Naive B cell (primary cell): ENCODE measurements at places on chromosomes 3 and 15.

- DNase-seq, result no peak
Observed at GRCh38 chr3:59963676-59964075, 913.9 kb upstream of the CFAP20DC start.

GRCh38 chr3:176510097-176510496 lies 687.2 kb downstream of the TBL1XR1 start:
- DNase-seq, result no peak

DNA sequence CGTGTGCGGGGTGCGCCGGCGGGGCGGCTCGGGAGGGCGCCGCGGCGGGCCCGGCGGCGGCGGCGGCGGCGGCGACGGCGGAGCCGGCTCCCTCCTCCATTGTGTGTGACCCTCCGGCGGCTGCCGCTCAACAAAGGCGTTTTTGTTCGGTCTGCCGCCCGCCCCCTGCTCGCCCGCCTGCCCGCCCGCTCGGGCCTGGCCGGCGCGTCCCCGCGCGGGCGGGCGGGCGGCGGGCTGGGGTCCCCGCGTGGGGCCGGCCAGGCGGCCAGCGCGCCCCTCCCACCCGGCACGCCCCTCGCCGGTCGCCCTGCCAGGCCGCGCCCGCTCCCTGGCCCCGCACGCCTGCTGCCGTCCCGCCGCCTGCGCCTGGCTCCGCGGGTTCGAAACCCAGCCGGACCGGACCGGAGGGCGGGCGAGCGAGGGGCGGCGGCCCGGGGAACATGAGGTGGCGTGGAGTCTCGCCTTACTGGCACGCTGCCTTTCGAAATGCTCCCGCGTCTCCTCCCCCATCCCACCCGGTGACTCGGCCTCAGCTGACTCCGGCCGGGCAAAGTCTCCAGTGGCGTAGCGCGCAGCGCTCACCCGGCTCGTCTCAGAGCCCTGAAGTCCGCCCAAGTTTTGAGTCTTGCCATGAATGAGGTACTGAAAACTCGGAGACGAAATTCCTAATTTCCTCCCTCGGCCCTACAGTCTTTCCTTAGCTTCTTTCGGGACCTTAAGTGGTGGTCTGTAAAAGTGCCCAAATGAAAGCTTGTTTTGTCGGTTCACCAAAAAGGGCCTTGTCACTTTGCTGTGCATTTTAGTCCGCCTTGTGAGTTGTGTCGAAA lies 588 bp downstream of the MAPK6 start:
- DNase-seq, result peak; percentile 66

- no peak for DNase-seq
Observed at GRCh38 chr3:39193391-39193790, 996 bp upstream of the XIRP1 start.

- no peak for DNase-seq
Observed at GRCh38 chr3:141746962-141747361, 8.9 kb downstream of the RNF7 start.

DNA sequence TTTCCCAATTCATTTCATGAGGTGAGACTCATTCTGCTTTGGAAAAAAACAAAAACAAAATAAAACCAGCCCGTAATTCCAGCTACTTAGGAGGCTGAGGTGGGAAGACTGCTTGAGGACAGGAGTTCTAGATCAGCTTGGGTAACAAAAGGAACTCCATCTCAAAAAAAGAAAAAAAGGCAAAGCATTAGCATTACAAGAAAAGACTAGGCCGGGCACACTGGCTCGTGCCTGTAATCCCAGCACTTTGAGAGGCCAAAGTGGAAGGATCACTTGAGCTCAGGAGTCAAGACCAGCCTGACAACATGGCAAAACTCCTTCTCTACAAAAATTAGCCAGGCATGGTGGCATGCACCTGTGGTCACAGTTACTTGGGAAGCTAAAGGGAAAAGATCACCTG lies 33.9 kb downstream of the TRPM7 start:
- DNase-seq, result no peak

- DNase-seq, result no peak
Observed at GRCh38 chr3:145133281-145133680, 1027.7 kb downstream of the PLOD2 start.

- DNase-seq, result no peak
Observed at GRCh38 chr15:100952566-100952965, 33.4 kb downstream of the LRRK1 start.

DNA sequence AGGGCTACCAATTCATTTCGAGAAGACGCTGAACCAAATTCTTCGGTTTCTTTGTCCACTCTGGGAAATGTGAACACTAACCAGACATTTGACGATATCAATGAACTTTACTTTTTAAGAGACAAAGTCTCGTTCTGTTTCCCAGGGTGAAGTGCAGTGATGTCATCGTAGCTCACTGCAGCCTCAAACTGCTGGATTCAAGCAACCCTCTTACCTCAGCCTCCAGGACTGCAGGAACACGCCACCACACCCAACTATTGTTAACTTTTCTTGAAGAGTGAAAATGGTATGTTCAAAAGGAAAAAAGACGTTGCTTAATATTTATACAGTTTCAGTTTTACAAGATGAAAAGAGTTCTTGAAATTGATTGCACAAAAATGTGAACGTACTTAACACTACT lies 30.6 kb downstream of the MB21D2 start:
- no peak for DNase-seq

GRCh38 chr3:138937690-138938055 lies 9.3 kb downstream of the FOXL2 start:
- DNase-seq, result no peak

- no peak for DNase-seq
Observed at GRCh38 chr3:51722362-51722761, 15.5 kb downstream of the GRM2 start.

DNA sequence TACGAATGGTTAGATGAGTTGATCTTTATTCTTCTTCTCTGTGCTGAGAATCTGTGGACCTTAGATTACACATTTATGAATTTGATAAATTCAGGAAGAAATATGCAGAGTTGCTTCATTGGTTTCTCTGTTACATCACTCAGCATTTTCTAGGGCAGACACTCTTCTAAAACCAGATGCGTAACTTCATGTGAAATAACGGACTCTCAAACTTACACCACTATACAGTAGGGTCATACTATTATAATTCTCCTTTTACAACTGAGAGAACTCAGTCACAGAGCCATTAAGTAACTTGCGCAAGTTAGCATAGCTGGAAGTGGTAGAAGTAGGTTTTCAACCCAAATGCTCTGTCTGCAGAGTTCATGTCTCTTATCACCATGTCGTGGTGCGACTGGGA lies 5.7 kb downstream of the TMEM207 start:
- no peak for DNase-seq

- no peak for DNase-seq
Observed at GRCh38 chr3:183497313-183497712, 58.2 kb downstream of the KLHL6 start.

GRCh38 chr15:90679959-90680358 lies 37.2 kb upstream of the BLM start:
- DNase-seq, result no peak

GRCh38 chr3:47333907-47334306 lies 46.9 kb upstream of the PTPN23 start:
- DNase-seq, result no peak

GRCh38 chr3:82342521-82342920 lies 581.1 kb upstream of the GBE1 start:
- no peak for DNase-seq

- DNase-seq, result no peak
Observed at GRCh38 chr3:177538048-177538749, 340.9 kb upstream of the TBL1XR1 start.

GRCh38 chr3:197730200-197730599 lies 6.5 kb downstream of the RUBCN start:
- DNase-seq, result no peak

DNA sequence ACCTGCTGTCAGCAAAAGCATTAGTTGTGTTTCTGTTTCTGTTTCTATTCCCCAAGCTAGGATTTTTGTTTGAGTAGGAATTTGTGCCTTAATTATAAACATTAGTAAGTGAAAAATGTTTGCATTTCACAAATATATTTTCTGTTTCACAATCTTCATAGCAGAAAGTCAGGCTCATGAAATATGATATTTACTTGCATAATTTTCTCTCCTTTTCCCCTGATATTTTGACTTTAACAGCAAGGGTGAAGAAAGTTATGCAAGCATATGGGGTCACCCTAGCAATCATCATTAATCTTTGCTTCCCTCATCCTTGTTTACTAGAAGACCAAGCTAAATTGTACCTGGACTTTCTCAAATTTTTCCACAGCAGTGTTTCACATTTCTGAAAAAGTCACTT lies 140.3 kb upstream of the SEMA6D start:
- DNase-seq, result no peak

DNA sequence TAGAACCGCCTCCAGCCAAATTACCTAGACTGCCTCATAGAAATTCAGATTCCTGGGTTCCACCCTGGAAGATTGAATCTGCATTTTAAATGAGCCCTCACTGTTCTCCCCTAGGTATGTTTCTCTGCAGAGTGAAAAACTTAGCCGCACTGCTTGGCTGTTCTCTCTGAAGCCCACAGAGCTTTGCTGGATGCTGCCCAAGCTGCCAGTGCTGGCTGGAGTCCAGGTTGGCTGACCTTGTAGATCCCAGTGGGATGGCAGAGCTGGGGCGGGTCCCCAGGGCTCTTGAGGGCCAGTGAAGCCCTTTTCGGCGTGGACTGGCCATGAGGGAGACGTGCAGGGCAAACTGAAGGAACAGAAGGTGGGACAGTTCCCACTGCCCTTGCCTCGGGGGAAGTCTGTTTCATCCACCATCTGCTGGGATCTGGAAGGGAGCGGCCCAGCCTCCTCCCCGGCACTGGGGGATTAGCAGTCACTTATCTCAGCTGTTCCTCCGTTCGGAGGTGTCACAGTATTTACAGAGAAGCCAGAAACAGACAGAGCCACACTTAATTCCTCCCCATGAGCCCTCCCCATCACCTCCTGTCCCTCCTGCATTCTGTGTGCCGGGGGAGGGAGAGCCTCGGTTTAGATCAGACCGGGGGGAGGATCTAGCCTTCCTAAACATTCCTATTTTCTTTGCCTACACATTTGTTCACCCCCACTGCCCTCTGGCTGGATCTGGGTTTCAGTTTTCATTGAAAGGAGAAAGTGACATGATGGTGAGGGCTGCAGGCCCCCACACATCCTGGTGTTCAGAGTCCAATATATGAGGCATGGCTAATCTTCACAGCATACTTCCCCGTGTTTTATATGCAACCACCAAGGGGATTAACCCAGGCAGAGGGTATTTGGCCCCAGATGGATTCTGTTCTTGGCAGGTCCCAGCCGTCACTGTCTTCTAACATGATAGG lies 4.1 kb upstream of the ACTC1 start:
- no peak for DNase-seq

GRCh38 chr3:12489832-12490231 lies 5.6 kb downstream of the TSEN2 start:
- no peak for DNase-seq

GRCh38 chr15:25933456-25934158 lies 70.5 kb upstream of the ATP10A start:
- DNase-seq, result peak; percentile 47

DNA sequence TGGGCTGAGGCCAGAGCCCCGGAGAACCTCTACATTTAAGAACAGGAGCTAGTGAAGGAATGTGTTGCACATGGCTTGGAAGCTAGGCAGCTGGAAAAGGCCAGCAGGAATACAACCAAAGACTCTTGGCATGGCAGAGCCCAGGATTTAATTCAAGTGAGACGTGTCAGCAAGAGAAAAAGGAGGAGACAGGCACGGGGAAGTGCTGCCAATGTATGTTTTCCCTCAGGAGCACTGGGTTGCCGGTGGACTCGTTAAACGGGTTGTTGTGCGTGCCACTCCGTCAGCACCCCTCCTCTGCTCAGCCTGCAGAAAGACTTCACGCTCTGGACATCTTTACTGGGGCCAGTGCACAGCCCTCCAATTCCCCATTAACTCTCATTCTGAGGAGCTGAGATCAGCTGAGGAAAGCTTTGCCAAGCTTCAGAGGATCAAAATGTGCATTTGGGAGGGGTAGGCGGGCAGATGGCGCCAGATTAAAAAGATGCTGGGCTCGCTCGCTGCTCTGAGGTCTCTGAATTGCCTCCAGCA lies 103.7 kb downstream of the PDZRN3 start:
- no peak for DNase-seq

DNA sequence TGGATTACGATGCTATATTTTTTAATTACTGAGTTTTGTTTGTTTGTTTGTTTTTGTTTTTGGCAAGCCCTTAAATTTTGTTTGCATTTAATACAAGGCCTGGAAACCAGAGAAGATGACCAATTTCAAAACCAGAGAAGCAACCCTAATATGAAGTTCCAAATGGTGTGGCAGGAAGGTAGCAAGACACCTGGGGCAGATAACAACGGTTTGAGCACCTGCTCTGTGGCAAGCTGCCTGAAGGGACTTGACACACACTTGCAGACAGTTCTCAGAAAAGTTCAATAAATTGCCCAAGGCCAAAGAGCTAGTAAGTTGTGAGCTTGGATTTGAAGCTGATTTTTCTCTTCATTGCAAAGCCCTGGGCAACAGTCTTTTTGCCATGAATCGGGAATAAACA lies 151.2 kb upstream of the UBE2E1 start:
- no peak for DNase-seq

- DNase-seq, result no peak
Observed at GRCh38 chr15:80769829-80770705, 9.1 kb upstream of the CEMIP start.

DNA sequence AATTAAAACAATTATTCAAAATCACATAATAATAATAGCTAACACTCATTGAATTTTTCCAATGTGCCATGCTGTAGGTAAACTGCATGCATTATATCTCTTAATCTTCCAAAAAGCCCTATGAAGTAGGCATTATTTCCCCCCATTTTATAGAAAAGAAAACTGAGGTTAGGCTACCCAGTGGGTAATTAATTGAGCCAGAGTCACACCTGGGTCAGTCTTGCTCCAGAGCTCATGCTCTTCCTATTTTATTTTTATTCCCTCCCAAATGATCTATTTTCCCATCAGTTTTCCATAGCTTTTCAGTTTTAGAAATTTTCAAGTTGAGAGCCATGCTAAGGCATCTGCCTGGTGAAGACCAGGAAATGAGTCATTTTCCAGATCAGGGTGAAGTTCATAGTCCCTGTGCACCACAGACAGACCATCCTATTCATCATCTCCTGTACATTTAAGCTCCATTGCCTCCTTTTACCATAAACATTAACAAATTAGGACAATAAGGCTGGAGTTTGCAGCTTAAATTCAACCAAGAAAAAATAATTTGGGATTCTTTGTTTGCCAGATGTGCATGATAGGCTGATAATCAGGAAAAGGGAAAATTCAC lies 417.3 kb downstream of the OTOL1 start:
- no peak for DNase-seq

DNA sequence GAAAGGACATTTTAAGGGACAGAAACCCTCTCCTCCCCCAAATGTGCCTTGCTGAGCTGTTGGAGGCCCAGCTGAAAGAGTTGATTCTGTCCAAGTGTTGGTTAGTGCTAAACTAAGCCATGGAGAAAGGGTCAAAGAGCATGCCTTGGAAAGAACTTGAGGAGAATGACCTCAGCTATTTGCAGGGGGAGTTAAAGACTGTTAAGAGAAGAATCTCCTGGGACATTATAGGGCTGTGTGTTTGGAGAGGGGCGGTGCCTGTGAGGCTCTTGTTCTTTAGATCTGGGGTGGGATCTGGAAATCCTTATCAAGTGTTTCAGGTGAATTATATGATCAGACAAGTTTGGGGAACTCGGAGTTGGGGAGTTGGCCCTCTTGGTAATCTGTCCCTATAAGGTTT lies 13.0 kb downstream of the FNDC3B start:
- DNase-seq, result no peak
